ENCODE measurements at places on chromosomes 5 and 9. TPM values are rescaled to one million over a fixed set of nuclear protein-coding genes. Genes with fewer than 3 reads are reported as not detected.
A peak's percentile ranks its signal among the peaks of the same experiment; 100 is the strongest.

GABBR2 gene
- 0.66 TPM for total RNA-seq

MYMK gene
- total RNA-seq, result not detected

STK32A gene
- total RNA-seq, result 0.17 TPM

DNA sequence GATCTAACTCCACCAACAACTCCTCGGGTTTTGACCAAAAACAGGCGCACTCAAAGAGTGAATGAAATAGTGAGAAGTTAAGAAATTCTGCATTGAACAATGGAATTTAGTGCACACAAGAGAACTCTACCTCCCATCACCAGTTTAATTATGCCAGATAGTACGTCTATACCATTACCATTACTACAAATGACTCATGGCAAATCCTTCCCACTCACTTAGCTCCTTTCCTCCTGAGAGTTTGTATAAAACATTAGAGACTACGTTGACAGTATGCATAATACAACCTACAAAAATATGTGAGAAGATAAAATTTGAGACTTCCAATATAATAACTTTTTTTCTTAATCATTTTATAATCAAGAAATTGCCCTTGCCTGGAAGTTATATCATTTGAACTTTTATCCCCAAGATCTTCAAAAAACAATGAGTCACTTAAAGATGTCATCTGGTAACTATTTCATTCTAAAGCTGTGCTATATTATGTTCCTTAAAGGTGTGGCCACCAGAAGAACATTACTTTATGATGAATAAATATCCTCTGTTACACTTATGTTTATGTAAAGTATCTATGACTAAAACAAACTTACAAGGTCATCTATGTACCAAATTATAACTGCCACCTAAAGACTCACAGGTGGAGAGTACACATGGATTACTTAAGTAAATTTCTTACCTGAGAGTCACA, 297.9 kb upstream of the PTGER4 start:
- H3K4me1 ChIP-seq, result no peaks in the 10 kb centered on the region
- H3K4me3 ChIP-seq, result no peak overlapping the region
- no peak for DNase-seq
- no peak overlapping the region for H3K27ac ChIP-seq
- H3K27me3 ChIP-seq, result no peaks in the 10 kb centered on the region
- H3K36me3 ChIP-seq, result no peaks in the 10 kb centered on the region

GRCh38 chr5:172638209-172638768, 2.8 kb upstream of the NEURL1B start:
- H3K36me3 ChIP-seq, result no peaks in the 10 kb centered on the region
- no peak for DNase-seq
- H3K27ac ChIP-seq, result no peak overlapping the region
- no peak overlapping the region for H3K4me3 ChIP-seq

PCA3 gene
- total RNA-seq, result not detected

GRCh38 chr5:92879806-92880543, 701.0 kb downstream of the NR2F1-AS1 start:
- H3K4me1 ChIP-seq, result no peaks in the 10 kb centered on the region
- DNase-seq, result no peak
- H3K27ac ChIP-seq, result no peak overlapping the region
- H3K4me3 ChIP-seq, result no peak overlapping the region

SLC23A1 gene
- not detected for total RNA-seq

LCN12 gene
- not detected for total RNA-seq

- H3K4me3 ChIP-seq, result no peak overlapping the region
- DNase-seq, result no peak
- no peaks in the 10 kb centered on the region for H3K27me3 ChIP-seq
Observed at GRCh38 chr9:96071815-96072124, 196.3 kb downstream of the ERCC6L2 start.

DNA sequence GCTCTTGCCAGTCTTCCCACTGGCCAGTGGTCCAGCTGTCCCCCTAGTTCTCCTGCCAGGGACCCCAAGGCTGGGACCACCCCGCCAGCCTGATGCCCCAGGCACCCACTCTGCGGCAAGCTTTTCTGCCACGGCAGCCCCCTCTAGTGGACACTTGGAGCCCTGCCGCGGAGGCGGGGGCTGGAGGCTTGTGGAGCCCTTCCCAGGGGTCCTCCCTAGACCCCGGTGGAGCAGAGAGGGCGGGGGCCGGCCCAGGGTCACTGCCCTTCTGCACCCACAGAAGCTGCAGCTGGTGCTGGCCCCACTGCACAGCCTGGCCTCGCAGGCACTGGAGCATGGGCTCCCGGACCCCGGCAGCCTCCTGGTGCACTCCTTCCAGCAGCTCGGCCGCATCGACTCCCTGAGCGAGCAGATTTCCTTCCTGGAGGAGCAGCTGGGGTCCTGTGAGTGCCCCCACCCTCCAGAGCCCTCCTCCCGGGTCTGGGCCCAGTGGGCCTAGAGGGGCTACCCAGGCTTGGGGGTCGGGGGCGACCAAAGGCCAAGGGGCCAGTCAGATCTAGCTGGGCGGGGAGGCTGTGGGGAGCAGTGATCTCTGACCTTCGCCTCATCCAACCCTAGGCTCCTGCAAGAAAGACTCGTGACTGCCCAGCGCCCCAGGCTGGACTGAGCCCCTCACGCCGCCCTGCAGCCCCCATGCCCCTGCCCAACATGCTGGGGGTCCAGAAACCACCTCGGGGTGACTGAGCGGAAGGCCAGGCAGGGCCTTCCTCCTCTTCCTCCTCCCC, 9.1 kb downstream of the EGFL7 start:
- H3K27me3 ChIP-seq, result peaks cover 8% of the 10 kb centered on the region
- peaks cover 32% of the 10 kb centered on the region for H3K36me3 ChIP-seq
- H3K4me3 ChIP-seq, result no peak overlapping the region
- no peaks in the 10 kb centered on the region for H3K4me1 ChIP-seq

IL3 gene
- total RNA-seq, result not detected

GRCh38 chr5:95861221-95861863, 38.8 kb upstream of the GLRX start:
- H3K27ac ChIP-seq, result peak overlapping the region; percentile 87
- H3K27me3 ChIP-seq, result no peaks in the 10 kb centered on the region
- no peaks in the 10 kb centered on the region for H3K36me3 ChIP-seq
- peaks cover 62% of the 10 kb centered on the region for H3K4me1 ChIP-seq
- no peak overlapping the region for H3K4me3 ChIP-seq

BARX1 gene
- not detected for total RNA-seq

- no peaks in the 10 kb centered on the region for H3K36me3 ChIP-seq
- no peaks in the 10 kb centered on the region for H3K4me1 ChIP-seq
- peak; percentile 30 for DNase-seq
Observed at GRCh38 chr5:151612689-151613427, 21.7 kb upstream of the FAT2 start.

DMRTA1 gene
- total RNA-seq, result 0.67 TPM

- DNase-seq, result no peak
- H3K4me1 ChIP-seq, result peaks cover 4% of the 10 kb centered on the region
- H3K36me3 ChIP-seq, result no peaks in the 10 kb centered on the region
- H3K27me3 ChIP-seq, result no peaks in the 10 kb centered on the region
- no peak overlapping the region for H3K4me3 ChIP-seq
Observed at GRCh38 chr5:142171270-142171669, 62.7 kb downstream of the NDFIP1 start.

GRCh38 chr5:54001976-54002775, 308.2 kb downstream of the ARL15 start:
- no peaks in the 10 kb centered on the region for H3K27me3 ChIP-seq
- no peak overlapping the region for H3K27ac ChIP-seq
- no peak for DNase-seq
- no peaks in the 10 kb centered on the region for H3K4me1 ChIP-seq

DNA sequence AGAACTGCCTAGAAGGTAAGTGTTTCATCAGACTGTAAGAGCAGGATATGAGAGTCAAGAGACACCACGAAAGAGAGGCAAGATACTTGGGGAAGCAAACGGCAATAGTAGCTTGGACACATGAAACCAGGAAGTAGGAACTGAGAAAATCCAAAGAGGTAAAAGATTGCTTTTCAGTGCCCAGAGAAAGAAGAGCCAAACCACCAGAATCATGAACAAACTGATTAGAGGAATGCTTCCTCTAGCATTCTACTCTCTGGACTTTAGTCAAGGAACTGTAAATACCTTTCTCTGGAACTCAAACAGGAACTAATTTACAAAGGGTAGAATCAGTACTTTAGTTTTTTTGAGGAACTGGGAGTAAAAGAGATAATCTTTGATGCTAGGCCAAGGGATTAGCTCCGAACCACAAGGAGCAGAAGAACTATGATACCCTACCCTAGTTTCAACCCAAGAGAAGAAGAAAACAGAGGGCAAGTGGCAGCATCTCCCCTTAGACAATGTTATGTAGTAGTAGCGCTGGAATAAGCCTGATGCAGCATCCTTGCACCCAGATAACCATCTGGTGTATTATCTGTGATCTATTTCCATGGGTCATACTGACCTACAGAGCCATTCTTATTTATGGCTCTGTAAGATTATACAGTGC, 41.3 kb downstream of the EFCAB9 start:
- no peak overlapping the region for H3K27ac ChIP-seq
- H3K27me3 ChIP-seq, result no peaks in the 10 kb centered on the region
- peaks cover 10% of the 10 kb centered on the region for H3K4me1 ChIP-seq

DNA sequence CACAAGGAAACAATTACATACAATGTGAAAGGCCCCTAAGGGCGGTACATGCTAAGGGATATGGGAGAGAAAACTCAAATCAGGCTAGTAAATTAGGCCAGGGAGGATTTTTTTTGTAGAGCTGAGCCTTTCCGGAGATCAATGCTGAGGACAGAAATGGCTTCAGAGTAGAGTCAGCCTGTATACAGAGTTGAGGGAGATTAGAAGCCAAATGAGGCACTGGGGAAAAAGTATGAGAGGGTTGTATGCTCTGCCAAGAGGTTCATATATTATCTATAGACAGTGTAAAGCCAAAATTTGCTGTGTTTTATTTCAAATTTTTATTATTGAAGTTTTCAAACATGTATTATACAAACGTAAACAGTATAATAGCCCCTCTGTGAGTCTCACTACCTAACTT, 103.1 kb downstream of the BNC2 start:
- H3K36me3 ChIP-seq, result no peaks in the 10 kb centered on the region
- H3K27me3 ChIP-seq, result no peaks in the 10 kb centered on the region
- no peak for DNase-seq
- no peak overlapping the region for H3K4me3 ChIP-seq

GRCh38 chr5:174610968-174611367, 113.4 kb upstream of the MSX2 start:
- H3K27ac ChIP-seq, result no peak overlapping the region
- no peaks in the 10 kb centered on the region for H3K4me1 ChIP-seq
- no peaks in the 10 kb centered on the region for H3K27me3 ChIP-seq
- no peaks in the 10 kb centered on the region for H3K36me3 ChIP-seq
